Right atrium auricular region (tissue), 2 donors: ENCODE measurements at places on chromosomes 2 and 18. TPM values are rescaled to one million over a fixed set of nuclear protein-coding genes. Genes with fewer than 3 reads are reported as not detected.

The KIF5C gene
- total RNA-seq: 2.2 TPM

GRCh38 chr2:37358466-37358865 is 14.0 kb downstream of the QPCT start:
- no peaks in the 10 kb centered on the region for H3K27me3 ChIP-seq
- H3K36me3 ChIP-seq: no peaks in the 10 kb centered on the region
- H3K4me3 ChIP-seq: no peak overlapping the region
- no peak overlapping the region for H3K27ac ChIP-seq
- no peaks in the 10 kb centered on the region for H3K4me1 ChIP-seq

- no peaks in the 10 kb centered on the region for H3K36me3 ChIP-seq
- DNase-seq: no peak
- no peaks in the 10 kb centered on the region for H3K27me3 ChIP-seq
- H3K27ac ChIP-seq: no peak overlapping the region
These were observed 29.8 kb downstream of the PIEZO2 start for GRCh38 chr18:11119550-11119949.

GRCh38 chr2:70752396-70752795 is 15.6 kb downstream of the ADD2 start:
- no peak for DNase-seq
- H3K27me3 ChIP-seq: no peaks in the 10 kb centered on the region
- no peak overlapping the region for H3K4me3 ChIP-seq
- no peaks in the 10 kb centered on the region for H3K4me1 ChIP-seq

The NEMP2 gene
- 3.3 TPM for total RNA-seq

GRCh38 chr2:171279983-171280790 is 119.5 kb upstream of the TLK1 start:
- H3K4me3 ChIP-seq: no peak overlapping the region
- DNase-seq: no peak
- no peaks in the 10 kb centered on the region for H3K36me3 ChIP-seq
- no peaks in the 10 kb centered on the region for H3K4me1 ChIP-seq
- H3K27ac ChIP-seq: no peak overlapping the region
- H3K27me3 ChIP-seq: no peaks in the 10 kb centered on the region

The IL18RAP gene
- 1.4 TPM for total RNA-seq

- H3K27me3 ChIP-seq: no peaks in the 10 kb centered on the region
- H3K4me1 ChIP-seq: no peaks in the 10 kb centered on the region
- DNase-seq: no peak
These were observed 50.7 kb downstream of the LIPG start for GRCh38 chr18:49612515-49613033.

The CEP76 gene
- total RNA-seq: 3.1 TPM

DNA sequence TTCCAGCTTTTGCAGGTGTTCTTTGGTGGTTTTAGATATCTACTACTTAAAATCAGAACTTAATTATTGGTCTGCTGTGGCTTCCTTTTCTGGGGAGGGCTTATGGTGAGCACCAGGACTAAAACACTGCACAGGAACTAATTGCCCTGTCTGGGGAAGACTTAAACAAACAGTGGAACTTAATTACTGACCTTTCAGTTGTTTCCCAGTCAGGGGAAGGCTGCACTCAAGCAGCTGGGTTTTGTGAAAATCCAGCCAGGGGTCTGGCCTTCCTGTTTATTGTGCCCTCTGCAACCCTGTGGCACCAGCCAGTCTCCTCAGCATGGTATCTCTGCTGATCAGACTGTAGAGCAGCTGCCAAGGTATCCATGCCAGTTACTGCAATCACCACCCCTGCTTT is 398.2 kb downstream of the ADCYAP1 start:
- H3K36me3 ChIP-seq: no peaks in the 10 kb centered on the region
- no peak for DNase-seq
- no peaks in the 10 kb centered on the region for H3K4me1 ChIP-seq
- no peak overlapping the region for H3K27ac ChIP-seq
- no peaks in the 10 kb centered on the region for H3K27me3 ChIP-seq
- H3K4me3 ChIP-seq: no peak overlapping the region

DNA sequence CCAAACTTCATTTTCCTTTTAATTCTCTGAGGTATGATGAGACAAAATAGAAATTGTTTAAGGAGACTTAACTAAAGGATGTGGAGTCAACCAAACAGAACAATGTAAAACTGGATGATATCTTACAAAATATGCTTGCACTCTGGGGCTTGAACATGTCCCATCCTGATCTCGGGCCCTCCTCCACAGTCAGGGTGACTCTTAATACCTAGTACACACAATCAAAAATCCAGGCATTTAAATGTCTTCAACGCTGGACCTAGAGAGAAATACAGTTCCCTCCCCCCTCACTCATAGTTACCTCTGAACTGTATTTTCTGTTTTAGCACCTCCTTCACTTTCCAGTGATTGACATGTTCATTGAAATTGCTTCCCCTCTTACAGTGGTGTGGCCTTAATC is 36.9 kb upstream of the SERPINB2 start:
- no peak for DNase-seq
- H3K27ac ChIP-seq: no peak overlapping the region
- H3K4me3 ChIP-seq: no peak overlapping the region
- H3K4me1 ChIP-seq: no peaks in the 10 kb centered on the region

DNA sequence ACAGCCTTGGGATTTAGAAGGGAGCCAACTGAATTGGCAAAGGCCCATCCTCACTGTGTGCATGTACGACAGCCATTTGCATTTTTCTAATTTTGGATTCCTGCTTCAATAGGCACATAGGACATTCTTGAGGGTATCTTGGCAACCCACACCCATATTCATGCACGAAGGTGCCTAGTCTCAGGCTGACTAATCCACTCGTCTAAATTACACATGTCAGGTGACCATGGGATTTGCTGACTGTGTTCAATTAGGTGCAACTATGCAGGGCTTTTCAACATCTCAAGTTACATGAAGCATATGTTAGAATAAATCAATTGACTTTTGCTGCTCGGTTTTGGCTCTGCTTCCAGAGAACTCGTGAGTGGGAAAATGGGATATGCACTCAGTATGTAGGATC is 249.7 kb downstream of the SP3 start:
- no peak overlapping the region for H3K4me3 ChIP-seq
- no peaks in the 10 kb centered on the region for H3K36me3 ChIP-seq
- H3K27ac ChIP-seq: no peak overlapping the region
- no peaks in the 10 kb centered on the region for H3K4me1 ChIP-seq

The RFTN2 gene
- total RNA-seq: 4.5 TPM

GRCh38 chr2:210795506-210795905 is 239.1 kb downstream of the CPS1 start:
- no peaks in the 10 kb centered on the region for H3K36me3 ChIP-seq
- no peak for DNase-seq
- H3K4me3 ChIP-seq: no peak overlapping the region
- no peak overlapping the region for H3K27ac ChIP-seq

The RASGRP3 gene
- 50.0 TPM for total RNA-seq

DNA sequence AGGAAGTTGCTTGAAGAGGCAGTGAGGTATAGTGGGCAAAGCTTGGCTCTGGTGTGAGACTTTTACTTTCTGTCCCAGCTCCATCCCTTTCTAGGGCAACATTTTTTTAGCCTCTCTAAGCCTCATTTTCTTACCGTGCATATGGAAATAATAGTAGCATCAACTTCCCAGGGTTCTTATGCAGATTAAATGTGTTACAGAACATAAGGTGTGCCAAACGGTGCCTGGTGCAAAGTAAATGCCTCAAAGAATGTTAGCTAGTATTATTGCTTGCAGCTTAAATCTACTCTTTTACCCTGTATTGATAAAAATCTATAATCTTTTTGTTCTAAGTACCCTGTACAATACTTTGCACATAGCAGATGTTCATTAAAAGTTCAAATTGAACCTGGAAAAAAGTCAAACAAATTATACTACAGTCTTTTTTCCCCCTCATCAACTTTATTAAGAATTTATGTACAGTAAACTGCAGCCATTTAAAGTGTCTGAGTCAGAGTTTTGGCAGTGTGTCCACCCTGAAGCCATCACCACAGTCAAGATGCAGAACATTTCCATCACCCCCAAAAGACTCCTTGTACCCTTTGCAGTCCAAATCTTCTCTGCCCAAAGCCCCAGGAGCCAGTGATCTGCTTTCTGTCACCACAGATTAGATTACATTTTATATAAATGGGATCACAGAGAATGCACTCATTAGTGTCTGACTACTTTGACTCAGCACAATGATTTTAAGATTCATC is 10.6 kb downstream of the MAPRE2 start:
- H3K4me1 ChIP-seq: no peaks in the 10 kb centered on the region
- no peak overlapping the region for H3K4me3 ChIP-seq
- peak overlapping the region; percentile 69 for H3K27ac ChIP-seq

DNA sequence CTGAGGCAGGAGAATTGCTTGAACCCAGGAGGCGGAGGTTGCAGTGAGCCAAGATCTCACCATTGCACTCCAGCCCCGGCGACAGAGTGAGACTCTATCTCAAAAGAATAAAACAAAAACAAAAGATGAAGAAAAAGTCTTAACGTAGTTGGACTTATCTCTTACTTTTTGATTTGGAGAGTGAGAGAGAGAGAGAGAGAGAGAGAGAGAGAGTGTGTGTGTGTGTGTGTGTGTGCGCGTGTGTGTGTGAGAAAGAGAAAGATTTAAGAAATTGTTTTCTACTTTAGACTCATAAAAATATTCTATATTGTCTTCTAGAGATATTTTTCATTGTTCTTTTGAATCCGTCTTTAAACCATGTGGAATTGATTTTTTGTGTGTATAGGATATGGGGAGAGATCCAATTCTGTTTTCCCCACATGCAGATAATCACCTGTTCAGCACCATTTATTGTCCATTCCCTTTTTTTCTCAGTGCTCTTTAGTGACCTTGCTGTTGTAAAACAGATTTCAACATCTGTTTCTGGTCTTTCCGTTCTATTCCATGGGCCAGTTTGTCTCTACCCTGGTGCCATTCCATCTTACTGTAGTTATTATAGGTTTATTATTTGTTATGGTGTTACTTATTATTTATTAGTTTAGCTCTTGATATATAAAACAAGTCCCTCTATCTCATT is 53.5 kb downstream of the KCMF1 start:
- H3K4me1 ChIP-seq: no peaks in the 10 kb centered on the region
- H3K4me3 ChIP-seq: no peak overlapping the region
- H3K36me3 ChIP-seq: peaks cover 17% of the 10 kb centered on the region
- H3K27me3 ChIP-seq: no peaks in the 10 kb centered on the region
- no peak for DNase-seq

GRCh38 chr18:45493830-45494229 is 121.4 kb upstream of the SLC14A2 start:
- H3K36me3 ChIP-seq: no peaks in the 10 kb centered on the region
- H3K4me1 ChIP-seq: no peaks in the 10 kb centered on the region
- H3K27me3 ChIP-seq: no peaks in the 10 kb centered on the region
- no peak overlapping the region for H3K4me3 ChIP-seq
- no peak for DNase-seq

The RAPGEF4 gene
- total RNA-seq: 14.1 TPM

DNA sequence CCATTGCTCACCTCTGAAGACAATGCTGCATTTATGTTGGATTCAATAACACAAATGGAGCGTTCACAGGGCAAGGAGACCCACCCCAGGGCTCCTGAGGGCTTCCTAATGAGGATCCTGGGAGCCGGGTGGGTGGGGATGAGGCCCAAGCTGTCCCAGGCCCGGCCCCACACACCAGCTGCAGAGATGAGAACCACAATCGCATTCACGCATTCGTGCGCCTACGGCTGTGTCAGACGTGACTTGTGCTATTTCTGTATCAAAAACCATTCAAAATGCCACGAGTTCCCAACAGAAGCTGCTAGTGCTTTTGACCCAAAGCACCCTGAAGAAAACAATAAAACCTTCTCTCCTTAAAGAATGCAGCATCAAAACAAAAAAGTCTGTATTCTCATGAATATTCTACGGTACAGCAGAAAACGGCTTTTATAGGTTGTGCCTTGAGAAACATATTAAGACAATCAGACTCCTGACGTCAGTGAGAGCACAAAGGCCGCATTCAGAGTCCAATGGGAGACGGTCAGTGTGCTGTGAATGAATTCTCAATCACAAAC is 205.4 kb downstream of the HDAC4 start:
- no peak overlapping the region for H3K4me3 ChIP-seq
- no peak overlapping the region for H3K27ac ChIP-seq
- no peaks in the 10 kb centered on the region for H3K27me3 ChIP-seq
- H3K4me1 ChIP-seq: no peaks in the 10 kb centered on the region
- DNase-seq: no peak
- peaks cover 6% of the 10 kb centered on the region for H3K36me3 ChIP-seq

- H3K27ac ChIP-seq: no peak overlapping the region
- no peaks in the 10 kb centered on the region for H3K36me3 ChIP-seq
- no peaks in the 10 kb centered on the region for H3K4me1 ChIP-seq
- DNase-seq: peak; percentile 34
These were observed 41.9 kb downstream of the C1QL2 start for GRCh38 chr2:119116411-119117295.

DNA sequence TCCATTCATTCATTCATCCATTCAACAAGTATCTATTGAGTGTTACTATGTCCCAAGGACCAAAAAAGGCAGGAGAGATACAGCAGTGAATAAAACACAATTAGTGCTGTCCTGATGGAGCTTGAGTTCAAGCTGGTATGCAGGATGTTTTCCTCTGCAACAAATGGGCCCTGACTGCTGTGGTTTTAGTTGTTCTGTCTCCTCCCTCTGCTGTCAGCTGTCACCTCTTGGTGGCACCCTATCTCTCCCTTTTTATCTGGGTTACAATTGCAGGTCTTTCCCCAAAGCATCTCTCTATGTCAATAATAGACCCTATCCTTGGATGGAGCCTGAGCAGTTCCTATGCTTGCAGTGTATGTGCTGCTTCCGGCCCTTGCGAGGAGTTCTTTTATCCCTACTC is 304.8 kb downstream of the PDE11A start:
- no peaks in the 10 kb centered on the region for H3K36me3 ChIP-seq
- peaks cover 6% of the 10 kb centered on the region for H3K4me1 ChIP-seq
- no peaks in the 10 kb centered on the region for H3K27me3 ChIP-seq
- H3K4me3 ChIP-seq: no peak overlapping the region
- no peak for DNase-seq

- no peak for DNase-seq
- no peaks in the 10 kb centered on the region for H3K4me1 ChIP-seq
- no peaks in the 10 kb centered on the region for H3K27me3 ChIP-seq
- H3K27ac ChIP-seq: no peak overlapping the region
These were observed 231.9 kb downstream of the ZRANB3 start for GRCh38 chr2:135299165-135299564.

The FN1 gene
- 1,092 TPM for total RNA-seq

GRCh38 chr18:32804134-32804888 is 31.5 kb upstream of the KLHL14 start:
- H3K4me3 ChIP-seq: no peak overlapping the region
- no peaks in the 10 kb centered on the region for H3K27me3 ChIP-seq
- H3K27ac ChIP-seq: no peak overlapping the region
- no peaks in the 10 kb centered on the region for H3K36me3 ChIP-seq

The SP140 gene
- 0.26 TPM for total RNA-seq

The SERPINB13 gene
- not detected for total RNA-seq

The SRBD1 gene
- 9.6 TPM for total RNA-seq

DNA sequence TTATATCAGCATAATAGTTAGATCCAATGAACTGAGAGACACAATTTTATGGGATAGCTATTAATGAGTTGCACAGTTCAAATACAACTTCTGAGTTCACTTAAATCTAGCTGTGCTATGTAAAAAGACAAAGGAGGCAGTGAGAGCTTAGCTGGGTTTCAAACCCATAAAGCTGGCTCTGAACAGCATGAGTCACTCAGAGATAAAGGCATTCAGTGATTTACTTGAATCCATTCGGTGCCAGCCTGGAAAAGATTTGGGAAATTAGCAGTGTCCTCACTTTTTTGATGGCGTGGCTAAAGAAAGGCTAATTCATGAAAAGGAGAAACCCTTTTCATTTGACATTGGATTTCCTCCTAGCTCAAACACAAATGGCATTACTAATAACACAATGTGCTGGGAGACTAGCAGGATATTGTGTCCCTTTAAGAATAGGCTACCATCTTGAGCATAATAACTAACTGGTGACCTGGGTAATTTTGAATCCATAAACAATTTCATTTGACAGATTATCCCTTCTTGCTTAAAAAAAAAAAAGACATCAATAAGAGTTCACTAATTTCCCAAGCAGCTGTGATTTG is 98.4 kb upstream of the NEUROD1 start:
- H3K4me3 ChIP-seq: no peak overlapping the region
- no peak for DNase-seq
- H3K27me3 ChIP-seq: no peaks in the 10 kb centered on the region
